ENCODE measurements at places on chromosomes 16 and 17.

- DNase-seq, result no peak
Observed at GRCh38 chr17:52744179-52744578, 585.7 kb upstream of the CA10 start.

GRCh38 chr17:43416998-43417890, 18.5 kb downstream of the ARL4D start:
- no peak for DNase-seq

GRCh38 chr17:48219617-48220016, 112.1 kb downstream of the SNX11 start:
- DNase-seq, result no peak

DNA sequence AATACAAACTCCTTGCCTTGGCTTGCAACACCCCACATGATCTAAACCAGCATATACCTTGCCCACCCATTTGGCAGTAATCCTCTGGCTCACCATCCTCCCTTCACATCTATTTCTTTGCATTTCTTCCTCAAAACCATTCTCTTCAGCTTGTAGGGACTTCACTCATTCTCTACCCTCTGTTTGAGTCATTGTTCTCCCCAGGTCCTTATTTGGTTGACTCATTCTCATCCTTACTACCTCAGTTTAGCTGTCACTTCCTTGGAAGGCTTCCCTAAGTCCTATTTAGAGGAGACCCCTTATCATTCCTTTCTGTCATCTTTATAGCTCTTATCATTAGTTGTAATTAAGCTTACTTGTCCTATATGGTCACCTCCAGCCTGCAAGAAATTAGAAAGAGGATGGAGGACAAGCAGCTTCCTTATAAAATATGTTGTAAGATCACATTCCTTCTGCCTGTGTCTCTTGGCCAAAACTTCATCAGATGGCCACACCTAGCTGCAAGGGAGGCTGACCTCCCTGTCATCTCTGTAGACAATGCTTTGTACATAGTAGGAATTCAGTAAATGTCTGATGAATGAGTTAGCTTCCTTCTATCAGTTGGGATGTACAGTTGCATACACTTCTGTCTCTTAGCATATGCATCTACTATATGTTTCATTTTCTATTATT, 1.7 kb downstream of the TTC19 start:
- no peak for DNase-seq

DNA sequence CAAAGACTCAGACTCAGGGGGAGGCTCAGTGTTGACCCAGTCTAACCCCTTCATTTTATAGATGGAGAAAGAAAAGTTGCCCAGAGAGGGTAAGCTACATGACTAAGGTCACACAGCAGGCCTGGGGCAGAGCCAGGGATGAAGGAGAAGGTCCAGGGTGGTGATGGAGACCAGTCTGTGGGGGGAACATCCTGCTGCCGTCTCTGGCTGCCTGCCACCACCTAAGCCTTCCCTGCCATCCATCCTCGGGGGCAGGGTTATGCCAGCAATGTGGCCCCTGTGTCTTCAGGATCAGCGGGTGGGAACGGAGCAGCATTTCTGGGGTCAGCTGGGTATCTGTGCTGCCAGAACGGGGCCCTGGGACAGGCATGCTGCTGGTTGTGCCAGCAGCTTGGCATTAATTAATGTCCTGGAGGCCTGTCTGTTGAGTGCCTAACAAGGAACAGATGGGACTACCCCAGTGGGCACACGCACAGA, 5.5 kb downstream of the DOK4 start:
- DNase-seq, result no peak

- DNase-seq, result no peak
Observed at GRCh38 chr16:50555269-50555875, 7.2 kb downstream of the NKD1 start.

GRCh38 chr17:62876063-62876462, 67.9 kb upstream of the MARCHF10 start:
- no peak for DNase-seq

DNA sequence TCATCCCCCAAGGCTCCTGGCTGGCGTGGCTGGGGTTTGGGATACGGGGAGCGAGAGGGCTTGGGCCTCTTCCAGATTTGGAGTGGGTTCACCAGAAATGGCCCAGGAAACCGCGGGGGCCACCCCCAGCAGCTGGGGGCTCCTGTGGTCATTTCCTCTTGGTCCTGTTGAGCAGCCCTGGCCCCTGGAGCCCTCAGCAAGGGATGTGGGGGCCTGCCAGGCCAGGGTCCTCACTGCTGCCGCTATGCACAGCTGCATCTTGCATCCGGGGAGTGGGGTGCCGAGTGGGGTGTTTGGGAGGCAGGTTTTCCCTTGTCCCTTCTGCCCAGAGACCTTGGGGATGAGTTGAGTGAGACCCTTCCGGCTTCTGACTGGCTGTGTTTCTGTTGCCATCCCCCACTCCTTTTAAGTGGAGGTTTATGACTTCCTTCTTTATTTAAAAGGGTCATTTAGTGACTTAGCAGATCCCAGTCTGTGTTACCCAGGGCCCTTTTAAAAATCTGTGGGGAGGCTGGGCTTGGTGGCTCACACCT, 319.8 kb downstream of the SEC14L1 start:
- no peak for DNase-seq

- no peak for DNase-seq
Observed at GRCh38 chr16:57996406-57997175, 3.9 kb downstream of the ZNF319 start.

DNA sequence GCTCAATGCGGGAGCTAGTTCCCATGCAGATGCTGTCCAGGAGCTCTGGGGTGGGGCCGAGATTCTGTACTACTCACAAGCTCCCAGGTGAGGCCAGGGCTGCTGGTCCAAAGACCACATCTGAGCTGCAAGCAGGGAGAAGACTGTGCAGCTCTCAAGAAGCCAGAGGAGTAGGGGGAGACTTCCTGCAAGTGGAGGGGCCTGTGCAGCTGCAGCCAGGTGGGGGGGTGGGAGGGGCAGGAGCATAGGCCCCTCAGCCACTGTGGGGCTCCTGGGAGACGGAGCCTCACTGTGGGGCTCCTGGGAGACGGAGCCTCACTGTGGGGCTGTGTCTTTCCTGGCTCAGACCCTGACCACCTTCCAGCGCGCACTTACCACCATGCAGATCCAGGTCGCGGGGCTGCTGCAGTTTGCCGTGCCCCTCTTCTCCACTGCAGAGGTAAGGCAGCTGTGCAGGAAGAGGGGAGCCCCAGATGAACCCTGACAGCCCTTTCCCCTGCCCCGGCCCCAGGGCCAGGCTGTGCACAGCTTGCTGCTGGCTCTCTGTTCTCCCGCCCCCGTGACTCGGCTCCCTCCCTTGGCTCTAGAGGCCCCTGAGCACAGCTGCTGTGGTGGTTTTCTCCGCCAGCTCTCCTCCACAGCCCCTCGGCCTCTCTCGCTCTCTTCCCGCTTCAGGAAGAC, 24.3 kb upstream of the DNAI2 start:
- DNase-seq, result no peak

GRCh38 chr17:67411397-67411796, 34.3 kb downstream of the PITPNC1 start:
- no peak for DNase-seq

- DNase-seq, result no peak
Observed at GRCh38 chr16:79303959-79304387, 296.6 kb downstream of the MAF start.

DNA sequence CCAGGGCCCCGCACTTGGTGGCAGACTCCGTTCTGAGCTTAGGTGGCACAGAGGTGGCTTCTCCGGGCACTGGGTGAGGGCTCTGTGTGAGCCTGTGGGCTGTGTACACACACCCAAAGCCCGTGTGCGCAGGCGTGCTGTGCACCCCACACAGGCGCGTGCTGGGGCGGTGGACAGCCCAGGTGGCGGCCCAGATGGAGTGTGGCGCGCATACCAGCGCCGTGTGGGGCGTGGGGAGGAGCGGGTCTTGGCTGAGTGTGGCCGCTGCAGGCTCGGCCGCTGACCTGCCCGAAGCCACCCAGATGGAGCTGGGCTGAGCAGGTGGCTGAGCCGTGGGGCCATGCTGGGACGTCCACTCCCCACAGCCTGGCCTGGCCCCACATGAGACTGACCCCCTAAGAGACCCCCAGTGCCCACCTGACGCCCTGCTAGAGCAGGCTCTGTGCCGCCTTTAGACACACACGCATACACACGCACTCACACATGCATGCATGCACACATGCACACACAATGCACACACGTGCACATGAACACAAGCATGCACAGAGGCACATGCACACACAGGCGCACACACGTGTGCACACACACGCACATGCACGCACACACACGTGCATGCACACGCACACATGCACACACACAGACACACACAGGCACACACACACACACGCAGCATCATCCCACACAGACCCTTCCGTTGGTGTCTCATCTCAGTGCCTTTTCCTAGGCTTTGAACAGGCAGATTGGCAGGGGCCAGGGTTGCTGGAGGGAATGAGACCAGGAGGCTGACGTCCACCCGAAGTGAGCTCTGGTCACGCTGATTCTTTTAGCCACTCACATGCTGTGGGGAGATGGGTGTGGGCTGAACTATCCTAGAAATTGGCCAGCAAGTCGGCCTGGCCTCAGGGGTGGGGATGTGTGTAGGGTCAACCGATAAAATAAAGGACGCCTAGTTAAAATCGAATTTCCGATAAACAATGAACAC, 2.1 kb downstream of the PRR35 start:
- no peak for DNase-seq

GRCh38 chr17:28421787-28422305, 15.8 kb upstream of the SLC46A1 start:
- no peak for DNase-seq

DNA sequence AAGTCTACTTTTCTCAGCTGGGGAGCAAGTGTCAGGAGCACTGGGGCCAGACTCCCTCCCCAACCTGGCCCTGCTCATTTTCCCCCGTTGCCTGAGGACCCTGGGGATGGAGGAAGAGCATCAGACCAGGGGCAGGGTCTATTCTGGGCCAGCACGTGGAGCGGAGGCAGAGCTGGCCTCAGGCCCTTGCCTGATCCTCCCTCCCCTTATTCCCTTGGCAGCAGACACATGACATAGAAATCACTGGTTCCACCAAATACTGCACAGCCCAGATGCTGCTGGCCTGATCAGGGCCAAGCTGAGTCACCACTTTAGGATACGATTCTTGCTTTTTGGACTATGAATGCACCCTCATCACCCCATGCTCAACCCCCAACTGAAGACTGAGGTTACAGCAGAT, 15.8 kb upstream of the AGRP start:
- no peak for DNase-seq

- DNase-seq, result no peak
Observed at GRCh38 chr16:63447121-63447520, 1410.9 kb upstream of the CDH8 start.

- no peak for DNase-seq
Observed at GRCh38 chr16:67653789-67654402, 6.2 kb downstream of the ACD start.
